ENCODE measurements at places on chromosomes 12 and 14.
A peak's percentile ranks its signal among the peaks of the same experiment; 100 is the strongest.

DNA sequence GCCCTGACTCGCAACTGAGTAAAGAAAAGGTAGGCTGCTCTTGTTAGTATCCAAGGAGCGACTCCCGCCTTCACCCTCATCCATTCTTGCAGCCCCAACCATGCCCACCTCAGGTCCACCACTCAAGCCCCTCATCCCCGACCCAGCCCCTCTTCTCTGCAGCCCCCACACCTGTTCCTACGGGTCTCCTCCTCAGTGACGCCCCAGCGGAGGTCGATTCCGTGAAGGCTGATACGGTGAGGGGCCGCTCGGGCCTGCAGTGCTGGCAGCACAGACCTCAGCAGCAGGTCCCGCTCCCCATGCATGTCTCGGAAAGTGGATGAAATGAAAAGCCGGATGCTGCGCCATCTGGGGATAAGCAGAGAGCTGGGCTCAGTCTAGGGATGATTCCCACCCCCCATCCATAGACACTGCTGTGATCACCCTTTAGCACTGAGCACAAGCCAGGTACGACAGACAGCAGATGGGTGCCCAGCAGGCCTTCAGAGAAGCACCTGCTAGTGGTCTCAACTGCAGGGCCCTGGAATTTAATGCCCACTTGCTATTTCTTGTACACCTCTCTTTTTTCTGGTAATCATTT lies 26.9 kb downstream of the TEP1 start:
- no peak for DNase-seq

DNA sequence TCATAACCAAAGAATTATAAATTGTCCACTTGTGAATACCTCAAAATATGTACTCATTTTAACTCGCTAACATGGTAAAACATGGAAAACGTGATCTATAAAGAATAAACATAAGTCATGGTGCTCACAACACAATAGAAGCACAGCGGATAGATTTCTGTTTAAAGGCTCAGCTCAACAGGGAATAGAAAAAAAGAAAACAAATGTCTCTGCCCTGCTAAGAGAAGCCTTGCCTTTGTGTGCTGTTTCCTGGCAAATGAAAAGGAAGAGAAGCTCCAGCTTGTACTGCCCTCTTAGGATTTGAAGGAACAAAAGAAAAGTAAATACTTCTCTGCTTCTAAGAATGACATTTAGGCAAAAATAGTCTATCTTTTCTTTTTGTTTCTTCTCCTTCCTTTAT lies 121.0 kb upstream of the KRR1 start:
- peak; percentile 17 for DNase-seq

DNA sequence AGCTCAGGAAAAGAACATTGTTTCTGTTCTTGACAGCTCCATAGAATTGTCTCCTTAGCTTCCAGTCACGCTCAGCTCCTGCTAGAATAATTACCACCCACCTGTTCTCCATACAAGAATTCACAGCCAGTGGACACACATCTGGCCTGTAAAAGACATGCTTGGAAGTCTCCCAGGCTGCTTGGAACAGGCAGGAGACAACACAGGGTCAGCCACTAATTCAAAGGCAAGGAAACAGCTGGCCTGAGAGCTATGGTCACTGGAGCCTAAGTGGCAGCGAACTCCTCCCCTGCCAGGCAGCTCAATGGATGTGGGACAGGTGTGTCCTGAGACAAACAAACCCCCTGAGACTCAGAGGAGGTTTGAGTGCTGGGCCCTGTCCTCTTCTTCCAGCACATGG lies 22.9 kb upstream of the LTBP2 start:
- no peak for DNase-seq

GRCh38 chr12:47698055-47698454 lies 7.8 kb downstream of the RPAP3 start:
- no peak for DNase-seq

DNA sequence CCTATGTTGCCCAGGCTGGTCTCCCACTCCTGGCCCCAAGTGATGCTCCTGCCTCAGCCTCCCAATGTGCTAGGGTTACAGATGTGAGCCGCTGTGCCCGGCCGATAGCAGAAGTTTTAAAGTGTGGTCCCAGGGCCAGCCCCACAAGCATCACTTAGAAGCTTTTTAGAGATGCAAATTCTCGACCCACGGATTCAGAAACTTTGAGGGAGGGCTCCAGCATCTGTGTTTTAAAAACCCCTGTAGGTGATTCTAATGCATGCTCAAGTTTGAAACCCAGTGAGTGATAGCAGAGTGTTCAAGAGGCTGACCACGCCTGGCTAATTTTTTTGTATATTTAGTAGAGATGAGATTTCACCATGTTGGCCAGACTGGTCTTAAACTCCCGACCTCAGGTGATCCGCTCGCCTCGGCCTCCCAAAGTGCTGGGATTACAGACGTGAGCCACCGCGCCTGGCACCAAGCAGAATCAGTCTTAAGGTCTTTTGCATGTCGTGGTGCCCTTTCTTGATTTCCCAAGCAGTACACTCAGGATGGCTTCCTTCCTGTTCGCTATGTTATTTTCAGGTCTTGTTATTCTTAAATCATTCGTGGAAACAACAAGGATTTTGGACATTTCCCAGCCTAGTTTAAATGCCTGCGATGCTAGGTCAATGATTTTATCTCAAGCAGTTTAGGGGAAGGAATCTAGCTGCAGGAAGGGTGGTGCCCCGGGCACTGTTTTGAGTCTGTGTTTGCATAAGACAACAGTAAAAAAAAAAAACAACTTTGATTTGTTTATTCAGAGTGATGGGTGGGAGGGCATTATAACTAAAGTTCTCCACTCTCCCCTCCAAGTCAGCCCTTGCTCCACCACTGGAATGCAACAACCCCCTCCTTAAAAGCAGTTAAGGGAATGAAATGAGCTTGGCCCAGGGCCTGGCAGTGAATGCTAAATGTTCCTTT lies 9.2 kb upstream of the RILPL2 start:
- DNase-seq = peak; percentile 38

- no peak for DNase-seq
These were observed 293.1 kb upstream of the FKBP4 start for GRCh38 chr12:2501464-2502191.

DNA sequence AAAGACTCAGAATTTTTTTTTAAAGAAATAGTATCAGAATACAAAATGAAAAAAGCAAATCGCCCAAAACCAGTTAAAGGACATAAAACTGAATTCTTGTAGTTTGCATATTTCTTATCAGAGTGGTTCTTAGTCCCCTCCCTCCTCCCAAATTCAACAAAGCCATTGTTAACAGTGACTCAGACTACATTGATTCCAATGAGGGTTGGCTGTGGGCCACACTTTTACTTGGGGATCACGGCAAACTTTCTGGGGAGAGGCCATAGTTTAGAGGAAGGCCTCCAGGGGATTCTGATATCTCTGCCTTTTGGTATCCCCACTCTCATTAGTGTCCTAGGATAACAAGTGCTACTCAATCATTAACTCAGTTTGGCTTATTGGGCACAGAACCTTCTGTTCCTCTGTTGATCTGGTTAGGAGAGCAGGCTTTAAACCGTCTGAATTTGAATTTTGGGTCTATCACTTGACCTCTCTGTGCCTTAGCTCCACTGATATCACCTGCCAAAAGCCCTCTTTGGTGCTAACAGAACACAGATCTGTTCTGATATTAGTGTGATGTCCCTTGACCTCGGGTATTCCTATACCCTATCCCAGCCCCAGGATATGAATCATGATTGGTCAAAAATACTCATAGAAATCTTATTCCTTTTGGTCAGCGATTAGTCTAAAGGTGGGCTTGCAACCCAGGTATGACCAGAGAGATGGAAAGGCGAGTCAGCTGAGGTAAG lies 45.2 kb upstream of the APPL2 start:
- no peak for DNase-seq

DNA sequence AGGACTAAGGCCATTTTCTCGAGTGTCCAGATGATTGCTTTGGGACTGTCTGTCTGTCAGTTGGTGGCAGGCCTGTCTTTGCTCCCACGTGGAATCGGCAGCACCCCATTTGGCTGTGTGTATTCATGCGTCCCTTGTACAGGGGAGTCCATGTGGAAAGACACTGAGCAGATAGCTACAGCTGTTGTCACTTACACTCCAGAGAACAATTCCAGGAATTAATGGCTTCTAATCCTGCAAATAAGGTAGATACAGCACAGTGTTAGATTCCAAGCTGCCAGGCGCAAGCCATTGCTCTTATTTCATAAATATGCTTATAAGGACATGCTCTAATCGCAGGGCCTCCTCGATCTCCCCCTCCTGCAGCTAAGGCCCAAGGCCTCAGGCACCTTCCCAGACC lies 208.8 kb downstream of the VRK1 start:
- no peak for DNase-seq

DNA sequence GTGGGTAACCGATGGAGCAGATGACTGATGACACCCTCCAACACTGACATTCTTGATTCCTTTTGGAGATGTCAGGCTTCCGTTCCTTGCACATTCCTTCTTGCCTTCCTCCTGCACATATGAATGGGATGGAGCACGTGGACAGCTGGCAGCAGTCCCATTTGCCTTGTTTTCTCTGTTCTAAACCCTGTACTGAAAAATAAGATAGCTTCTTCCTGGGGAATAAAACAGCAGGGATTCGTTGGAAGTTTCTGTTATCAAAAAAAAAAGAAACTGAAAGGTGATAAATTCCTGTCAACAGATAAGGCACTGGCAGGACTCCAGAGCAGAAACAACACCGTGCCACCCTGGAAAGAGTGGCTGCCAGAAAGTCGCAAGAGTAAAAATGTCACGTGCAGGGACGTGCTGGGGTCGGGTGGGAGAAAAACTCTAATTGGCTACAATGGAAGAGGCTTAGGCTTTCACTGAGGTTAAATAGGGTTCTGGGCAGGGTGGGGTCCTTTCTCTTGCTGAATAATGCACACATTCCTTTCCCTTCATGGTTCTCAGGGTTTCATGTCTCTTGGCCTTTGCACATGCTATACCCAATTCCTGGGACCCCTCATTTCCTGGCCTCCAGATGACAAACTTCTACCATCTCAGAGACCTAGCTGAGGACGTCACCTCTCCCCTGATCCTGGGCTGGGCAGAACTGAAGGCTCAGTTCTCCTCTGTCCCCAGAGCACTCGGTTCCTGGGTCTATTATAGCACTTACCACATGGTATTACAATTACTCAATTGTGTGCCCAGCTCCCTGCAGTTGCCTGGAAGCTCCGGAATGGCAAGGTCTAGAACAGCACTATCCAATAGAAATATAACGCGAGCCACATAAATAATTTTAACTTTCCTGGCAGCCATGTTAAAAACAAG lies 7.0 kb upstream of the NUAK1 start:
- peak; percentile 72 for DNase-seq

DNA sequence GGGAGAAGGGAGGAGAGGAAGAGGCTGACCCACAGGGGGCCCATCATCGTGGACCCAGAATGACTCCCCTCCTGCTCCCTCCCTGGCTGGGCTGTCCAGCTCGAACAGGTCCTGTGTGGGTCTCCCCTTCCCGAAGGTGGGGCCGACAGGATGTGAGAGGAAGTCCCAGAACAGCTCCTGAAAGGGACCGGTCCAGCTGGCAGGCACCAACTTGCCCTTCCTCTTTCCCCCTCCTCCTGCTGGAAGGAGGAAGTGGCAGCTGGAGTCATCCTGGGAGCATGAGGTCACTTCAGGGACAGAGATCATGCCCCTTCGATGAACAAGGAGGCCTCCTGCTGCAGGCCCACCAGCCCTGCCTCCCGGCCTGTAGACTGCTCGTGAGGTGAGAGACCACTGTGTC lies 35.0 kb upstream of the BEGAIN start:
- no peak for DNase-seq

DNA sequence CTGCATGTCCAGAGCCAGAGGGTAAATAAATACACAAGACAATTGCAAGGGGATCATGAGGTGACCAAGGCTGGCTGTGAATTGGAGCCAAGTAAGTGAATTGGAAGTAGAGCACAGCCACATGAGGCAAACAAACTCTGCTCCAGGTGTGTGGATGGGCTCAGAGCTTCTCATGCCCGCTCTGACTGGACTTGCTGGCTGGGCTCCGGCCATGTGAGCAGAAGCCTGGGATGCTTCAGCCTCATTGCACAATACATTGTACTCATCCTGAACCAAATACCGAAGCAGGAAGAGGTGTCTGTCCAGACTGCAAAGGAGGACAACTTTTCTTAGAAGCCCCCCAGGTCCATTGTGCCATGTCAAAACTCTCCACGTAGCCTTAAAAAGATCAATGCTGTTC lies 193.0 kb downstream of the TTC8 start:
- no peak for DNase-seq

- peak; percentile 27 for DNase-seq
These were observed 51.3 kb upstream of the PLBD1 start for GRCh38 chr12:14618983-14619382.

GRCh38 chr14:24814346-24814745 lies 180.4 kb upstream of the GZMB start:
- no peak for DNase-seq

DNA sequence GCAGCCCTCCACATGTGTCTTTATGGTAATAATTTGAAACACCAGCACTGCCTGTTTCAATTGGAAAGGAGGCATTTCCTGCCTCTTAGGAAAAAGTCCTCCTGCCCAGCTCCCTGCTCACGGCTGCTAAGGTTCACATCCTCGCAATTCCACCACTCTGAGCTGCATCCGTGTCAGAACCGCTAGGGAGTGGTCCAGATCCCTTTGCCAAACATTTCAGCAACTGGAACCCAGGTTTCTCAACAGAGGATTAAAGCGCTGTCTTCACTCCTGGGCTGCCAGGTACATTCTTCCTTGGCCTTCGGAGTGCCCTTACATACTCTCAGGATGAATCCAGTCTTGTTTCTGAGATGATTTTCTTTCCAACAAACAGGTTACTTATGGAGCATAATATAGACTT lies 23.3 kb downstream of the C14orf132 start:
- no peak for DNase-seq

- no peak for DNase-seq
These were observed 85.9 kb downstream of the ST8SIA1 start for GRCh38 chr12:22248571-22249115.

DNA sequence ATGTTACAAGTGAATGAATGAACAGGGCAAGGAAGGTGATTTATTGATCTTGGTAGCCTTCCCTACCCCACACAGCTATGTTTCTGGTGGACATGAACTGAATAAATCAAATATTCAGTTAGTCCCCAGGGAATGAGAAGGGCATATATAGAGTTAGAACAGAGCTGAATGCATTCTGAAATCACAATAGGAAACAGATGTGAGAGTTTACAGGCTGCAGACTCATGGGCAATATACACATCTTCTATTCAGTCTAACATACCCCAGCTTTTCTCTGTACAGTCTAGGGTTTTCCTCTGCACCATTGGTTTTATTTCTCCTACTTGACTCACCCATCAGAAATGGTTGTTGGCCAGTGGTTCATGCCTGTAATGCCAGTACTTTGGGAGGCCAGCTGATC lies 7.3 kb upstream of the STX2 start:
- peak; percentile 68 for DNase-seq

DNA sequence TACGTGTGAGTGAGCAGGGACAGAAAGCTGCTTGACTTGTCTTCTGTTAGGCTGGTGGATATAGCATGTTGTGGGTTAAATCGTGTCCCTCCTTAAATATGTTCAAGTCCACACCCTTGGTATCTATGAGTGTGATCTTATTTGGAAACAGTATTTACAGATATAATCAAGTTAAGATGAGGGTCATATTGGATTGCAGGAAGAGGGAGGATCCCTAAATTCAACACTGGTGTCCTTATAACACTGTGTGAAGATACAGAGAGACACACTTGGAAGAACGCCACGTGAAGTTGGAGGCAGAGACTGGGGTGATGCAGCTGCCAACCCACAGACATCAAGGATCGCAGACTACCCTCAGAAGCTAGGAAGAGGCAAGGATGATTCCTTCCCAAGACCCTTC lies 275.2 kb upstream of the SSTR1 start:
- DNase-seq = no peak

Data from fibroblast of skin of back (primary cell).